ENCODE measurements at places on chromosomes 2 and 18.

GRCh38 chr2:111967018-111967417 lies 68.6 kb downstream of the MERTK start:
- no peak for DNase-seq

GRCh38 chr2:85001595-85001994 lies 30.6 kb downstream of the KCMF1 start:
- no peak for DNase-seq

GRCh38 chr2:71926089-71926447 lies 221.6 kb downstream of the CYP26B1 start:
- DNase-seq, result no peak

GRCh38 chr2:147275943-147276342 lies 568.9 kb upstream of the ACVR2A start:
- DNase-seq, result no peak

- no peak for DNase-seq
Observed at GRCh38 chr2:15829985-15830384, 110.4 kb upstream of the MYCN start.

DNA sequence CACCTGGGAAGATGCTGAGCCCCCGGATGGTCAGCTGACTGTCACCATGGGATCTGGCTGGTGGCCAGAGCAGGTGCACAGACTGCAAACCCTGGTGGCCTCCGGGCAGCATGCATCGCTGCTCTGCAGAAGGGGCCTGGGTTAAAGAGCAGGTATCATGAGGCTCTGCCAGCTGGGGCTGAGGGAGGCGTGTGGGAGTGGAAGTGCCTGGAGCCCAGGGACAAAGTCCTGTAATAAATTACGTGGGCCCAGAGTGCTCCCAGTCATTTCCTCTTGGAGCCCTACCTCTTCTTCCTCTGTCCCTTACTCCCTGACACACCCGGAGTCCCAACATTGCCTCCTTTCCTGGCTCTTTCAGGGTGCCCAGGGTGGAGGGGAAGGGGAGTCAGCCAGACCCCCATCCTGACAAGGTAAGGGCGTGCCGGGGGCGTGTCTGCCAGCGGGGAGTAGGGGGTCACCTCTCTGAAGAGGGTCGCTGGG lies at the start of gene MYO7B:
TSS of gene MYO7B (plus strand) at position 262 of the 480 bp plus-strand sequence. CDS start 24,040 bp downstream, outside the sequence.
- no peak for DNase-seq

DNA sequence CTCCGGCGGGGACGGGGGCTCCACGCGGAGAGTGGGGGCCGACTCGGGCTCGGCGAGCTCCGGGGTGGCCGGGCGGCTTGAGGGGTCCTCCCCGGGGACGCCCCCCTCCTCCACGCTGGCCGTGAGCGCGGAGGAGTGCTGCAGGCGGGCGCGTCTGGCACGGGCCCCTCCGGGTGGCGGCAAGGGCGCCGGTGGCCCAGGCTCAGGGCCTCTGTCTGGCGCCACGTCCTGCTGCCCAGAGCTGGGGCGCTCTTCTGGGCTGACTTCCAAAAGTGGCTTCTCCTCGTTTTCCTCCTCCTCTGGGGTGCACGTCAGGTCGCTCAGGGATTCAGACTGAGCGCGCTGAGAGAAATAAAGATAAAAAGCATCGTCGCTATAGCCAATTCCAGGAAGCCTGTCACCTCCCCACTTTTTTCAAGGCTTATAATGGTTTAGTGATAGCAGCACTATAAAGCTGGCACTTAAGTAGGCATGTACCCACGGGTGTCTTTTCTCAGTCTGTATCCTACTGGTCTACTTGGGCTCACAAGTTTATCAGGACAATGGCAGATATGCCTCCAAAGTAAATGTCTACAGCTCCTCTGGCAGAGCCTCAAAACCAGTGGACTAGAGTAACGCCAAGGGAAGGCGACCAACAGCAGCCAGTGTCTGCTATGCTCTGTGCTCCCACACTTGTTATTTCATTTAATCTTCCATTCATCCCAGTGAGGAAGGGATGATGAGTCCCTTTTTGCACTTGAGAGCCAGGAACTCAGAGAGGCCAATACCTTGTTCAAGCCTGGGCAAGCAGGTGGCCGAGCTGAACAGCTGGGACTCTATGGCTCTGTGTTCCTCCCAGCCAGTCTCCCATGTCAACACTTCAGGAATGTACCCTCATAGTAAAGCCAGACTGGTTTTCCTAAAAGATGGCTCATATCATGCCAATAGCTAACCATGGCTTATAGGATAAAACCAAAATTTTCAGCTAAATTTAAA lies 92.6 kb upstream of the MGAT4A start:
- DNase-seq, result no peak

DNA sequence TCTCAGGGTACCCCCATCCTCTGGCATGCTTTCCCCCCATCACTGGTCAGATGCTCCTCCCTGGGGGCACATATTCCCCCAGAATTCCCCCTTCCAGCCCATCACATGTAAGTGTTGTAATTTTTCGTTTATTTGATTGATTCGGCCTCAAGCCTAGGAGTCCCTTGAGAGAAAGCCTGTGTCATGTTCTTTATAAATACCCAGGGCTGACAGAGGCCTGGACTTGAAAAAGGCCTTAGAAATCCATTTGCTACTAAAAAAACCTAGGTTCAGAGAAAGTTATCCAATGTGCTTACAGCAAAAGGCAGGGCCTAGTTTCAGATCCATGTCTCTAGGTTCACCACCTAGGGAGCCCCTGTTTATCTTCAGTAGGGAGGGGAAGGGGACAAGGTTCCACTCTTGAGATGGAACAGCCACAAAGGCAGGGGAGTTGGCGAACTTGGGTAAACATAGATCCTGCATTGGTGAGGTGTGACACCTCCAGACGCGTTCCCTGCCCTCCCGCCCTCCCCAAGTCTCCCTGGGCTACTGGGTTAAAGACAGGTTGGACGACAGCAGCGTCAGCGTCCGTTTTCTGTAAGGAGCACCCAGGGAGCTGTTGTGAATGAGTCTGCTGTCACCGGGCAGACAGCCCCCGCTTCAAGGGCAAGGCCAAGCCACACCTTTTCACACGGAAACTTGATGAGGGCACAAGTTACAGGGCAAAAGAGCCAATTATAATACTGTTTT lies 147.8 kb downstream of the EN1 start:
- DNase-seq, result no peak

DNA sequence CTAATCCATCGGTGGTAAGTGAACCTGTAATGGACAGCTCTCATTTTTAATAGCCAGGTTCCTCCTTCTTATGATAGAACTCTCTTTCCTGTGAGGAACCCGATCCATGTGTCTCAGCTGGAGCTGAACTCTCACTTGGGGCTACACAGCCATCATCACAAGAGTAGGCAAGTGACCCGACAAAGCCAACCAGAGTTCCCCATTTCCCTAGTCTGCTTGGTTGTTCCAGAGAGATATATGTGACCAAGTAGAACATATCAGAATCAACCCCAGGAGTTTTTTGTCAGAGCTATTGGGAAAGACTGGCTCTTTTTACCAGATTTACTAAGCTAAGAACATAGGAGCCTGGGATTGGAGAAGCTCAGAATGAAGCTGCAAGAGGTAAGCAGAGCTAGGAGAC lies 14.6 kb upstream of the HNRNPLL start:
- DNase-seq, result no peak

GRCh38 chr2:157751462-157752058 lies 122.9 kb upstream of the ACVR1C start:
- no peak for DNase-seq

DNA sequence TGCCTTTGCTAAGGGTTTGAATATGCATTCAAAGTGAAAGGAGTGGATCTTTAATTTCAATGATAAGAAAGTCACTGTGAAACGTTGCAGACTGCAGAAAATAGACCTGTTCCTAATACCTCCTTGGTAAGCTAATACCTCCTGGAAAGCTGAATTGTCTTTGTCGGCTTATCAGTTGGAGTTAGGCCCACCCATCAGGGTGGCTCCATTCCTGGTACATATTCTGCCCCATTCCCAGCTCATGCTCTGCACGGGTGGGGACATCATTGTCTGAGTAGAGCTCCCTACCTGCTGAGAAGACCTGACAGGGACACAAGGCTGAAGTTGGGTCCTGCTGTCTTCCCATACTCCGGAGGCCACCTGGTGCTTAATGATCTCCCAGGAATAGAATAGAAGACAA lies 203.3 kb downstream of the EN1 start:
- no peak for DNase-seq

- DNase-seq, result no peak
Observed at GRCh38 chr2:215791481-215791937, 221.8 kb downstream of the MREG start.

- DNase-seq, result no peak
Observed at GRCh38 chr2:72150157-72150860, 2.6 kb upstream of the CYP26B1 start.

DNA sequence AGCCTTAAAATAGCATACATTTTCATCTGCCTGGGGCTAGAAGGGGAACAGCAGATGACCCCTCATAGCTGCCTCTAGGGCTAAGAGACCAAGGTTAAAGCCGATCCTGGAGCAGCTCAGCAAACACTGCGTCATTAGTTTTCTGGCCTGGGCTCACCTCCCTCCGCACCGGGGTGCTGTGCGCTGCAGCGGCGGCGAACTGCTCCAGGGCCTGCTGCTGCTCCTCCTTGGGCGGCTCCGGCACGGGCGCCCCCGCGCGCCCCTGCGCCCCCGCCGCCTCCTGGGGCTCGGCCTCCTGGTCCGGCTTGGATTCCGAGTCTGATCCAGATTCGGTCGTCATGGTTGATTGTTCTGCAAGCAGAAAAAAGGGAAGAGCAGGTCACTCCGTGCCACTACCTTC lies 55.0 kb downstream of the EPB41L3 start:
- DNase-seq, result no peak

GRCh38 chr18:33697498-33697897 lies 119.5 kb downstream of the ASXL3 start:
- DNase-seq, result no peak

DNA sequence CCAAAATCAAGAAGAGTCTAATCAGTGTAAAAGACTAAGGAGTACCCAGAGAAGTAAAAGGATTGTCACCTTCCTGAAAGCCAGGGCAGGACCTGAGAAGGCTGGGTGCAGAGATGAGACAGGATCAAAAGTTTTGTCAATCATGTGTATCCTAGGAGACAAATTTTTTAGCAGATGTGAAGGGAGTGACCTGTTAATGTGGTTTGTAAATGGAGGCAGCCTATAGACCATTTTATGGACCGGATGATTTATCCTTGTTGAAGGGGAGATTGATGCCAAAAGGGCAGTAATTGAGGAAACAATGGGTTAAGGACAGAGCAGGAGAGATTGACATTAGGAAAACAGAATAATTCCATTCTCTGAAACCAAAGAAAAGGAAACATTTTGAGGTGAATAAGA lies 813 bp downstream of the NDC80 start:
- DNase-seq, result no peak

DNA sequence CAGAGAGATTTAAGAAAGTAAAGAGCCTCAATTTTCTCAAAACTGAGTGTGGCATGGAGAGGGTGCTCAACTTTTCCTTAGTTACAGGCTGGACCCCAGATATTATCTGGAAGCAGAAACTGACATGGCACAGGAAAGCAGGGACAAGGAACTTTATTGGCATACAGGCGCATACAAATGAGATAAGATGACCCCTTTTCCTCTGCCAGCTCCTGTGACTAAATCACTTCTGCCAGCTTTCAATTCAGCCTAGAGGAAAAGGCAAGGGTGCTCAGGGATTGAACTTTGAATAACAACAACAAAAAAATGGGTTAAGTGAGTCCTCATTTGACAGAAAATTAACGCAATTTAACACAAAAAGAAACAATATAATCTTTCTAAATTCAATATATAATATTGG lies 262.9 kb downstream of the CD226 start:
- DNase-seq, result no peak

GRCh38 chr2:84797271-84797670 lies 83.6 kb downstream of the TRABD2A start:
- DNase-seq, result no peak

DNA sequence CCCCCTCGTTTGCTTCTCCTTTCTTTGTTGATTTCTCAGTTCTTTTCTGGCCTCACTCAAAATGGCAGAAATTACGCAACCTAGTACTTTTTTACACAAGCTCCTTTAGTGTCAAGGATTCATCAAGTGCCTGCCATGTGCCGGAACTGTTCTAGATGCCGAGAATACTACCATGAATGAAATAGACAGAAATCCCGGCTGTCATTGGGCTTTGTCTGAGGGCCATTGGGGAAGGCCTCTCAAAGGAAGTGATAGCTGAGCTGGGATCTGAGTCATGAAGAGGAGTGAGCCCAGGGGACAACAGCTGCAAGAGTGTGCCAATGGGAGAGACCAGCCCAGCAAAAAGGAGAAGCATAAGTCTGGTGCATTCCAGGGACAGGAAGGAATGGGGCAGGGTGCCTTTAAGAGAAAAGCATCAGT lies 34.3 kb upstream of the PPP1CB start:
- peak; percentile 23 for DNase-seq

- no peak for DNase-seq
Observed at GRCh38 chr18:11976315-11977152, 4.8 kb upstream of the IMPA2 start.

GRCh38 chr2:65383541-65384488 lies 48.6 kb downstream of the SPRED2 start:
- DNase-seq, result no peak

Data from esophagus squamous epithelium (tissue), 5 donors.